ENCODE measurements at places on chromosomes 13 and 19.

GRCh38 chr19:43950834-43951645, at the start of gene ZNF221:
Gene ZNF221, plus strand, starts transcription at chr19:43951228. Its CDS starts 11,499 bp downstream, at chr19:43962727.
- DNase-seq = peak; percentile 82

- no peak for DNase-seq
These were observed 137.3 kb upstream of the FNDC3A start for GRCh38 chr13:48838193-48838973.

- DNase-seq = no peak
These were observed 942.6 kb upstream of the SLC10A2 start for GRCh38 chr13:104008541-104009435.

DNA sequence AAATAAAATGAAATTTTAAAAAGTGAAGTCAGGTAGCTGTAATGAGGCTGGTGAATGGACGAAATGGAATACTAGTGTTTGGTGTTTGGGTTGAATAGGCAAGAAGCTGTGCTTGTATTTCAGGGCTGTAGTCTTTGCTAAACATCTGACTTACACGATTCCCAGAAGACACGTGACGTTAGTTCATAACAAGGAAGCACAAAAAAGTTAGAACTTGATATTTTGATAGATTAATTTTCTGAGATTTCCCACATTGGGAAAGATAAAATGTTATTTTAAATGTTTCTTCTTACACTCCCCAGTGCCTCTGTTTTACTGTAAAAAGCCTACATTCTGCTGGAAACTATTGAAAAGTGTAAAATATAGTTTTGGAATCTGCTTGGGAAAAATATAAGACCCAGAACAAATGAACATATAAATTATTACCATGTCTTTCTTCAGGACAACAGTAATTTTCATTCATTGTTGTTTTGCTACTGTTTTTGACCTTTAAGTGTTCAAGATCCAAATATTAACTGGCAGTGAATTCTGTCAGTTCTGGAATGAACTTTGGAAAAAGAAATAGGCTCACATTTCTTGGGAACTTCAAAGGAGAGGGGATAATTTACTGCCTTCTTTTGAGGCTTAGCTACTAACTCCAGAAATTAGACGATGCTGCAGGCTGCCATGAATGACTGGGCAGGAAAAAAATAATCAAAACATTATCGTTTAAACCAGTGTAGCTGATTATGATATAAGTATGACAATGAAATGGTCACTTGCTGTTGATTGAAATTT, 241.3 kb downstream of the SLITRK6 start:
- DNase-seq = no peak

DNA sequence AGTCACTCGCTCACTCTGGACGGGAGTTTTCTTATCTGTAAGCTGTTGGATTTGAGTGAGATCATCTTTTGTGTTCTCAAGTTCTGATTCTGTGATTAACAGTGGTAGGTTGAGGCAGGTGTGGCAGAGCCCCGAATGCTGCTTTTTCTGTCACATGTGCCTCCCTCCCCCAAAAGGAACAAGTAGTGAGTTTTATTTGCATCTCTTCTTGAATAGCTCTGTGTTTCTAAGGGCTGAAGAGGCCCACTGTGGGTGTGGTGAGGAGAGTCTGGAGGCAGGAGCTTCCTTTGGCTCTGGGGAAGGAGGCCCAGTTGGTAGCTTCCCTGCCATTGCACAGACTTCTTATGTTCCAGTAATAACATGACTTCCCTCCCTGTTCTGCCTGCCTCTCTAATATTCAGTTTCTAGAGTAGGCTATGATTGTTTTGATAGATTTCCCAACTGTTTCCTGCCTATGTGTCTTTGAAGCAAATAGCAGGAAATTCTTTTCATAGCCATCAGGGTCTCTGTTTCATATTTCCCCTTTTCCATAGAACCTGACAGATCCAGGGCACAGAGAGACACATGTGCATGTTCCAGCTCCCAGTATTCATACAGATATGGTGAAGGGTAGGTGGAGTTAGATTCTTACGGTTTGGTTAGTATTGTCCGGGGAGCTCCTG, 23.9 kb upstream of the CXCL17 start:
- DNase-seq = no peak

DNA sequence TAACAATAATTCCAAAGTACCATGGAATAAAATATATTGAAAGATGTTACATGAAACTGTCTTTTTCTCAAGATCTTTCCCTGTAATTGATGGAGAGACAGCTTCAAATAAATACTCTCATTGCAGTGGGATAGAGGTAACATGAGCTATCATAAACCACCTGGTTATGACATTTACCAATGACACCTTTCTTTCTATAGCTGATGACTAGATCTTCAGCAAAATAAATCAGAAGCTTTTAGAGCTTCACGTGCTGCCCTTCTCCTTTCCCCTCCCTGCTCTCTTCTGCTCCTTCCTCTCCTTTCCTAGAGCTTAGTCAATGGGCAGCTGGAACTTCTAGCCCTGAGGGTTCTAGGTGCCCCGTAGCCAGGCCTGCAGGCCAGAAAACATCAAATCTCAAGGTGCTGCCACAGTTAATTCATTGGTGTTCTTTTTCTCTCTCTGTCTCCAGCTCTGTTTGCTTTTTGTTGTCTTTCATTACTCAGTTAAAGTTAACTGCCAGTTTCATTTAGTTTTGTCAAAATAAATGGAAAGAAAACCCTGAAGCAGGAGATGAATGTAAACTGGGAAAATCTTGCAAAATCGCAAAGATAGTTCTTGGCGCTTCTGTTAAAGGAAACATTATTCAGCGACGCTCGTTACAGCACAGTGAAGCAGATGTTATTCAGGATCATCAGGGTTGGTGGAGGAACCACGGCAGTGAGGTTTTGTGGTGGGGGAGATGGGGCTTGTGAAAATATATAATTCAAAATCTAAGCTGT, 8.3 kb upstream of the METTL21C start:
- DNase-seq = no peak

DNA sequence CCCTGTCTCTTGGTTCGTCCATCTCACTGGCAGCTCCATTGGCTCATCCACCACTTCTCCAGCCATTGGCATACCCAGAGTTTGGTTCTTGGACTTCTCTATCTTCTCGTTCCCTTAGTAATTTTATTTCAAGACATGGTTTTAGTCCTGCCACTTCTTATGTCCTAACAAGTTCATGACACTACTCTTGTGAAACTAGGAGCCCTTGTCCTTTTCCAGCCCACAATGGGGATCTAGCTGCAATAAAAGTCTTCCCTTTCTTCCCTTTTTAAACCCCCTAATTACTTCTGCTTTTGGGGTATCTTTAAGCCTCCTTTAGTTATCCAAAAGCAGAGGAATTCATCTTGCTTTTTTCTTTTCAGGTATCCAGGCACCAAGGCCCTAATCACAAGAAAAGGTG, 2.9 kb upstream of the RCBTB2 start:
- no peak for DNase-seq

DNA sequence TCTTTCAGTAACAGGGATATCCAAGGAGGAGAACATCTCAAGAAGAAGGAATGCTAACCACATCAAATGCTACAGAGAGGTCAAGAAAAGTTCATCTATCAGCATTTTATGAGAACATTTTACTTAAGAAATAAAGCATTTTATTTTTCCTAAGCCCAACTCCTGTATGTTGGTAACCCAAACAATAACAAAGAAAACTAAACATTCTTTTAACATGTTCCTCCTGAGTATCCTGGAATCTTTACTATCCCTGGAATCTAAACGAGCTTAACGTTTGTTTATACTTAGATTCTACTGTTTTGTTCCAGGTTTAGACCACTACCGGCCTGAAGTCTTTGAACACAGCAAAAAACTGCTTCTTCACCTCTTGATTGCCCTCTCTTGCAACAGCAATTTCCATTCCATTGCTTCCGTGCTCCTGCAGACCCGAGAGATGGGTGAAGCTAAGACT, 89.7 kb downstream of the ZAR1L start:
- no peak for DNase-seq

- DNase-seq = no peak
These were observed 4.6 kb upstream of the EPS8L1 start for GRCh38 chr19:55071129-55071502.

- DNase-seq = no peak
These were observed 6.9 kb downstream of the ARHGEF7 start for GRCh38 chr13:111122056-111122455.

- DNase-seq = no peak
These were observed 24.0 kb upstream of the TEX29 start for GRCh38 chr13:111296417-111296816.

- DNase-seq = no peak
These were observed 182.5 kb upstream of the OBI1 start for GRCh38 chr13:78841358-78841963.

DNA sequence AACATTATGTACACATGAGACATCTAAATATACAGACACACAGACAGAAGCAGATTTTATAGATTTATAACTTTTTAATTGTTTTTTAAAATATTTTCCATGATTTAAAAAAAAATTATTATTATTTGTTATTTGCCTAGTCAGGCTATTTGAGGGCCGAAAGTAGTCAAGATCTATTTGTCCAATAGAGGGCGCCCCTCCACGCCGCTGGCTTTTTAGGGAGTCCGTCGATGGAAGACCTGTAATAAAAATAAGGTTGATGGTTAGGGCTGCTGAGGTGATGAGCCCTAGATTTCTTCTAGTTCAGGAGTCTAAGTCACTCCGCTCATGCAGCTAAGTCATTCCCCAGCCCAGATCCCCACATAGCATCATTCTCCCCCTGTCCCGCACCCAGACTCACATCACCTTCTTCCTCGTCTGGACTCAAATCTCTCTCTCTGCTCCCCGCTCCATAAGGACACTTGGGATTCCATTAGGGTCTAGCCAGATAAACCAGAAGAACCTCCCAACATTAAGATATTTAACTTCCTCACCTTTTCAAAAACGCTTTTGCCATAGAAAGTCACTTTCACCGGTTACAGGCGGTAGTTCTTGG, 33.9 kb upstream of the CEACAM21 start:
- no peak for DNase-seq

GRCh38 chr19:18589380-18590272, 1.0 kb downstream of the REX1BD start:
- DNase-seq = peak; percentile 65

GRCh38 chr19:10946958-10947657, 13.7 kb upstream of the SMARCA4 start:
- DNase-seq = no peak

DNA sequence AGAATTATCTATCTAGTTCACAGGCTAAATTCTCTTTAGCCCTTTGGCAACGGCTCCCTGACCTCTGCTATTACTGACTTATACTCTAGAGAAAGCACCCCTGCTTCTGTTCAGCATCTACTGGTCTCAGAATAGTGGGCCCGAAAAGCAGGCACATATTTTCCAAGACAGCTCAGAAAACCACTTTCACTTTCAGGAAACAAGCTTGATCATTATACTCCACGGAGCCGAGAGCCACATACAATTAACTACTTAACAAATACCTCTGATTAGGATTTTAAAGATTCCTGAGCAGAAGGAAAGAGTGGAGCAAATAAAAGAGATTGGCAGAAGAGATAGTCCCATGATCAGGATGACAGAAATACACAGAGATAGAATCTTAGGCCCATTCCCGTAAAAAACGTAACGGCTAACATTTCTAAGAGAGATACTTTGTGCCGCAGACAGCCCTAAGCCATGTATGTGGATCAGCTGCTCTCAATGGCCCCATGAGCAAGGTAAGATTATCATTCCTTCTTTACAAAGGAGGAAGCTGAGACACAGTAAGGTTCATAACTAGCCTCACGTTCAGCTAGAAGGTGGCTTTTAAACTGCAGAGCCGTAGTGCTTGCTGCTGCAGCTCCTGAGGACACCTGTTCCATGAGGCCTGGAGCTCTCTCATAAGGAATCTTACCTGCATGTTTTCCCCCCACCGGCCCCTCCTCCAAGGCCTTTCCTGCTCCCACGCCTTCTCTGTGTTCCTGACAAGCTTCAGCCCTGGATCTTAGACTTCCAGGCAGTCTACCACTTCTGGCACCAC, 227.2 kb downstream of the FOXO1 start:
- no peak for DNase-seq

DNA sequence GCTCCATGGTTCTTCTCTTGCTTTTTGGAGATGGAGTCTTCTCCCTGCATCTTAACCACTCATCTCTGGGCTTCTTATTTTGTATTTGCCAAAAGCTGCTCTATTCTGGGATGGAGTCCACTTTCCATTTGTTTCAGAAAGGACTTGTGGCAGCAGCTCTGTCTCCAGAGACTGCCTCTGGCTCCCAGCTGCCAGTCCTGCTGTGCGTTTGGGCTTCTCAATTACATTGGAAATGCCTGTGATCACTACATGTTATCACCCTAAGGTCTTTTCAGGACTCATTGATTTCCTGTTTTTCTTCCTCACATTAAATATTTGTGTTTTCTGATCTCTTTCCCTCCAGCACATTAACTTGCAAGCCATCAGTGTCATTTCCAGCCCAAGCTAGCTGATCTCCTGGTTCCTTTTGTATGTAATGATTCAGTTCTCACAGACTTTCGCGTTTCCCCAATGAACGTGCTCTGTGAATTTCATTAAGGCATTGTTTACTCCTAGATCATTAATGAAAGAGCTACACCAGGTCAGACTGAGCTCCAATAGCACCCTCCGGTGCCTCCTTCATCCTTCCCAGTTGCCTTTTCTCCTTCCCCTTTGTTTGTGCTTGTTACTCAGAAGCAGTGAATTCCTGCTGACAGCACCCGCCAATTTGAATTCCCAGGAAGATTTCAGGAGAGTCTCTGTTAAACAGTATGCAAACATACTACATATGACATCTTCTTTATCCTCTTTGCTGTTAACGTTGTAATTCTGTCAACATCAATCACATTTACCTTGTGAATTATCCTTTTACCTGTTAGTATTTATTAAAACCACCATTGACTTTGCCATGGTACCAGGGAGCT, 3.0 kb downstream of the CBY2 start:
- DNase-seq = no peak

DNA sequence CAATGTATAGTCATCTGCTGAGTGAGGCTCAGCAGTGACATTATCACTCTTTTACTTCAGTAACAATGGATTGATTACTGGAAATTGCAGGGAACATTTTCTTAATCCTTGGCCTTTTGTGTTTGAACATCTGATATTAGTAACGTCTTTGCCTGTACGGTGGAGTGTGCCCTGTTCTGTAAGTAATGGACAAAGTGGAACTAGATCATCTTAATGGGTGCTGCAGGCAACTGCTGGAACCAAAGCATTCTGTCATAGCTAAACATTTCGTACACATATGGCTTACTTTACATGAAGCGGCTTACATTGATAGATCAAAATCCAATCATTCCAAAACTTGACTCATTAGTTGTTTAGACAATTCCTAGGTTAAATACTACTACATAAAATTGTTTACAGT, 114.1 kb downstream of the MYO16 start:
- no peak for DNase-seq

DNA sequence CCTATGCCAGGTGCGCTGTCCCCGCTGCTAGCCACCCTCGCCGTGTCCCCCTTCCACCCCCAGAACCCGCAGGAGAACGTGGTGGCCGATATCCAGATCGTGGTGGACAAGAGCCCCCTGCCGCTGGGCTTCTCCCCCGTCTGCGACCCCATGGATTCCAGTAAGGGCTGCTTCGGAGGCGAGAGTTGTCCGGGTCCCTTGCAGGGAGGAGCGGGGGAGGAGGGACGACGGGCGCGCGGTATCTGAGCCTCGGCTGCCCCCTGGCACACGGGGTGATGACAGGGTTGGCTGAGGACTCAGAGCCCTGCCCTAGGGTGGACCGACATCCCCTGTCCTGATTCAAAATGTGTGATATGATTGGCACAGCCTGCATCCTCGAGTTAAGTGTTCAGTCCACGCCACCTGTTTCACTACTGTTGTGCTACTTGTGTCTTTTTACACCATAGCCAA, 653 bp downstream of the MVB12A start:
- DNase-seq = no peak
